Heart left ventricle (tissue), 16 donors: ENCODE measurements at places on chromosomes 7 and 10. TPM values are rescaled to one million over a fixed set of nuclear protein-coding genes. Genes with fewer than 3 reads are reported as not detected.

DNA sequence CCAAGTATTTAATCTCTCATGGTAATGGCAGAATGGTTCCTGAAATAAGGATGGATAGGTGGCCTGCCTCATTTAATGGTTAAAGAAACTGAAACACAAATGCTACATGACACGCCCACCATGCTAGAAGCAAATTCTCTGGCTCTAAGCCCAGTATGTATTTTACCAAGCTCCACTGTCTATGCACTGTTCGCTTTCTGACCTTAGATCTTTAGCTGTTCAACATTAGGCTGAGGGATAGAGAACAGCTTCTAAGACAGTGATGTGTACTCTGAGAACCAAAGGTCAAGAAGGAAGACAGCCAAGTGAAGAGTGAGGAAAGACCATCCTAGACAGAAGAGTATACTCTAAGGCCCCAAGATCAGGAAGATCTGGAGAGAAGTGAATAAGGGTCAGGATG lies 26.6 kb downstream of the FAM3C start:
- no peaks in the 10 kb centered on the region for H3K4me1 ChIP-seq
- DNase-seq = no peak
- no peak overlapping the region for H3K4me3 ChIP-seq
- no peak overlapping the region for H3K27ac ChIP-seq
- H3K27me3 ChIP-seq = no peaks in the 10 kb centered on the region
- H3K36me3 ChIP-seq = peaks cover 29% of the 10 kb centered on the region

- H3K4me3 ChIP-seq = no peak overlapping the region
- no peaks in the 10 kb centered on the region for H3K36me3 ChIP-seq
- DNase-seq = no peak
- H3K27ac ChIP-seq = no peak overlapping the region
- H3K4me1 ChIP-seq = no peaks in the 10 kb centered on the region
- H3K27me3 ChIP-seq = peaks cover 3% of the 10 kb centered on the region
Measured at GRCh38 chr10:80713398-80713928, 175.8 kb downstream of the SH2D4B start.

DNA sequence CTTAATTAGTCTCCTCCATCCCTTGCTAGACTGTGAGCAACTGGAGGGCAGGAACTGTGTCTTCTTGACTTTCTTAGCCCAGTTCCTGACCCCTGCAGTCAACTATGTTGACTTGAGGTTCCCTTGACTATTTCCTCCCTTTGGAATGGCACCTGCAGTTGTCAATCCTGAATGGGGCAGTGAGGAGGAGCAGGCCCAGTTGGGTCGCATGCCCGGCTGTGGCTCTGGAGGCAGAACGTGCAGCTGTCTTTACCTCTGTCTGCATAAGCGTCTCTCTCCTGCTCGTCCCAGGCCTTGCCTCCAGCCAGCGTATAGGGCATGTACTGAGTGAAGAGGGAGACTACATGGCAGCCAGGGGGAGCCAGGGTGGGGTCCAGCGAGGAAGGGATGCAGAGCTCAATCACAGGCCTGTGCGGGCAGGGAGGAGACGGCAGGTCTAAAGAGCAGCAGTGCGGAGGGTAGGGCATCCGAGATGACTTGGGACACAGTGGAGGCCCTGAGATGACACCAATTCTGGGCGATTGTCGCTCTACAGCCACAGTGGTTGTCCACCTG lies 26.8 kb downstream of the PYROXD2 start:
- no peaks in the 10 kb centered on the region for H3K4me1 ChIP-seq
- H3K4me3 ChIP-seq = no peak overlapping the region
- H3K27ac ChIP-seq = no peak overlapping the region

- DNase-seq = no peak
- no peaks in the 10 kb centered on the region for H3K36me3 ChIP-seq
- H3K4me3 ChIP-seq = no peak overlapping the region
Measured at GRCh38 chr7:40230101-40230500, 95.3 kb downstream of the SUGCT start.

GRCh38 chr10:69839696-69840345 lies 38.1 kb downstream of the COL13A1 start:
- H3K27ac ChIP-seq = no peak overlapping the region
- DNase-seq = no peak
- no peaks in the 10 kb centered on the region for H3K36me3 ChIP-seq
- no peaks in the 10 kb centered on the region for H3K27me3 ChIP-seq
- no peak overlapping the region for H3K4me3 ChIP-seq
- no peaks in the 10 kb centered on the region for H3K4me1 ChIP-seq

GRCh38 chr10:33306126-33306525 lies 28.3 kb downstream of the NRP1 start:
- H3K36me3 ChIP-seq = peaks cover 24% of the 10 kb centered on the region
- no peak overlapping the region for H3K4me3 ChIP-seq
- DNase-seq = no peak
- no peaks in the 10 kb centered on the region for H3K27me3 ChIP-seq
- peaks cover 74% of the 10 kb centered on the region for H3K4me1 ChIP-seq

DNA sequence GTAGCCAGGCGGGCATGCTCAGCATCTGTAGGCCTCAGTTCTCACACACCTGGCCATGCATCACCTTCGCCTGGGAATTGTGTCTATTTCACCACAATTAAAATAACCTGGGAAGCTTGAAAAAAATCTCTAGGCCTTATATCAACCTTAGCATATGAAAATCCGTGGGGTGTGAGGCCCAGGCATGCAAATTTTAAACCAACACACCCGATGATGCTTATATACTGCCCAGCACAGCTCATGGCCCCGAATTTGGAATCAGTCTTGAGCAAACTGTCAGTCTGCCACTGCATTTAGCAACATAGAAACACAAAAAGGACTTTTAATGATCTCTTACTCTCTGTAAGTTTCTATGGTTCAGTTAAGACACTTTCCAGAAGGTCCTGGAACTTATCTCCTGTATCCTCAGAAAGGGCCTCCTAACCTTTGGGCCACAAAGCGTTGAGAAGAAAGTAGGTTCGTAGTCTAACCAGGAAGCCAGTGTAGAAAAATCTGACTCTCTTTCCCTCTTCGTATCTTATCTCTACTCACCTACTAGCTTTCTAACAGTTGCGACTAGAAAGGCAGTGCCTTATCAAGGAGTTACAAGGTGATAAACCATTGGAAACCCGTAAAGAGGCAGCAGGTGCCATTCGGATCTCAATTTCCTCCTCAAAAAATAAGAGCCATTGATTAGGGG lies 12.0 kb upstream of the DMBT1 start:
- H3K4me3 ChIP-seq = no peak overlapping the region
- no peaks in the 10 kb centered on the region for H3K27me3 ChIP-seq
- no peak overlapping the region for H3K27ac ChIP-seq
- no peaks in the 10 kb centered on the region for H3K4me1 ChIP-seq
- DNase-seq = no peak

DNA sequence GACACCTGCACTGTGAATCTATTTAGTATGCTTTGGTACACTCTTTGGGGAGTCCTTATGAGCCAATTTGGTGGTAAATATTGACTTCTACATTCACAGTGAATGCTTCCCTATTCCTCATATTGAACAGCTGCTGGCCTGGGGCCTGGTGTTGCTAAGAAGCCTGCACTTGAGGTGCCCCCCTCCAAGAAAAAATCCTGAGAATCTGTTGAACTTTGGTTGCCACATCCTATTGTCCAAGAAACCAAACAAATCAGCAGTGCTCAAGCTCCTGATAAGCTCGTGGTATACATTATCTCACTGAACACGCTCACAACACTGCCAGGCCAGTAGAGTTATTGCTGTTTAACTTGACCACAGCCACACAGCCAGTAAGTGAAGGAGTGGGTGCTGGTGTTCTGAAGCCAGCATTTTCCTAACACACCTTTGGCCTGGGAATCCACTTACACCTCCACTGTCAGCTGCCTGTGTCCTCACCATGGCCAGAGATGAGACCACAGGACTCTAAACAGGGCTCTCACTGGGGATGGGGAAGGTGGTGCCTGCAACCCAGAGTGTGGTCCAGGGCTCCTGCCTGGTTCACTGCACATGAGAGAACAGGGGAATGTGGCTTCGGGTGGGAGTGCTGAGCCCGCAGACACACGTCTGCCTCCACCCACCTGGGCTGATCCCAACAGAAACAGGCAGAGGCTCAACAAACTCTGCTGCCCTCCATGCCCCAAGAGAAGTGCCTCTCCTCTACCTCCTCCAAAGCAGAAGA lies 6.7 kb downstream of the DDC start:
- H3K36me3 ChIP-seq = no peaks in the 10 kb centered on the region
- no peak for DNase-seq
- peaks cover 22% of the 10 kb centered on the region for H3K27me3 ChIP-seq
- H3K4me1 ChIP-seq = no peaks in the 10 kb centered on the region
- no peak overlapping the region for H3K27ac ChIP-seq

- no peak overlapping the region for H3K4me3 ChIP-seq
- no peaks in the 10 kb centered on the region for H3K4me1 ChIP-seq
- no peaks in the 10 kb centered on the region for H3K36me3 ChIP-seq
- H3K27ac ChIP-seq = no peak overlapping the region
Measured at GRCh38 chr7:100860702-100861615, 6.2 kb upstream of the TRIP6 start.

GRCh38 chr7:138194567-138194966 lies 118.3 kb downstream of the AKR1D1 start:
- H3K36me3 ChIP-seq = no peaks in the 10 kb centered on the region
- no peak overlapping the region for H3K27ac ChIP-seq
- no peaks in the 10 kb centered on the region for H3K4me1 ChIP-seq
- H3K4me3 ChIP-seq = no peak overlapping the region

DNA sequence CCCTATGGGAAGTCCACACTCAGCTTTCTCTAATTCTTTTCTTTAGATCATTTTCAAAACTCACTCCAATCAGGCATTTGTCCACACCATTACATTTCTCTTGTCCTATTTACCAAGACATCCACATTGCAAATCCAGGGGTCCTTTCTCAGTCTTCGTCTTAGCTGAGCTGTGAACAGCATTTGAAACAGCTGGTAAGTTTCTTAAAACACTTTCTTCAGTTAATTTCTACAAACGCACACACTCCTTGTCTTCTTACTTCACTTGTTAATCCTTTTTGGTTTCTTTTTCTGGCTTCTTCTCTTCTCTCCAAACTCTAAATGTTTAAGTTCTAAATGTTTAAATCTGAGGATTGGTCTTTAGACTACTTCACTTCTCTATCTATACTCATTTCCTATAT lies 769.3 kb downstream of the PHTF2 start:
- no peaks in the 10 kb centered on the region for H3K36me3 ChIP-seq
- H3K27ac ChIP-seq = no peak overlapping the region
- DNase-seq = no peak
- H3K27me3 ChIP-seq = no peaks in the 10 kb centered on the region
- H3K4me1 ChIP-seq = no peaks in the 10 kb centered on the region
- no peak overlapping the region for H3K4me3 ChIP-seq

GRCh38 chr7:159017741-159018140 lies 126.9 kb downstream of the VIPR2 start:
- no peak overlapping the region for H3K4me3 ChIP-seq
- H3K27me3 ChIP-seq = no peaks in the 10 kb centered on the region
- H3K4me1 ChIP-seq = peaks cover 4% of the 10 kb centered on the region
- no peaks in the 10 kb centered on the region for H3K36me3 ChIP-seq
- no peak overlapping the region for H3K27ac ChIP-seq

GRCh38 chr7:74012842-74013249 lies 15.1 kb upstream of the ELN start:
- DNase-seq = no peak
- H3K4me1 ChIP-seq = peaks cover 13% of the 10 kb centered on the region
- H3K36me3 ChIP-seq = no peaks in the 10 kb centered on the region
- H3K27me3 ChIP-seq = no peaks in the 10 kb centered on the region
- no peak overlapping the region for H3K27ac ChIP-seq

GRCh38 chr10:101367569-101368453 lies 13.8 kb downstream of the BTRC start:
- DNase-seq = no peak
- peaks cover 29% of the 10 kb centered on the region for H3K4me1 ChIP-seq
- no peak overlapping the region for H3K27ac ChIP-seq
- no peaks in the 10 kb centered on the region for H3K27me3 ChIP-seq
- H3K36me3 ChIP-seq = no peaks in the 10 kb centered on the region

GRCh38 chr10:75977139-75977538 lies 545.7 kb downstream of the LRMDA start:
- no peak overlapping the region for H3K27ac ChIP-seq
- H3K4me3 ChIP-seq = no peak overlapping the region
- no peaks in the 10 kb centered on the region for H3K36me3 ChIP-seq

DNA sequence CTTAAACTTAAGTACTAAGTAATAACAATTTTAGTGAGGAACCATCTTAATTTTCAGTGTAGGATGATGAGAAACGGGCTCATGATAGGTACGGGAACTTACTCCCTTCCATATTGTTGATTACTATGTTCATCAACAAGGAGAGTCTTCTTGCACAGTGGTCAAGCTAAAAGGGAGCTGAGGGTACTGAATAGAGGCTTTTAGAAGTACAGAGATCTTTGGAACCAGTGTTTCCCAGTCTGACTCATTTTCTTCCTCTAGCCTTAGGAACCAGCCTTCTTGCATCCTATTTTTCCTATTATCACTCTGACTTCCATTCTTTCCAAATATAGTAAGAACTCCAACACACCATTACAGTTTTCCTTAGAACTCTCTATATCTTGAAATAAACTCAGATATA lies 17.6 kb upstream of the SEMA3D start:
- H3K4me3 ChIP-seq = no peak overlapping the region
- H3K36me3 ChIP-seq = no peaks in the 10 kb centered on the region
- H3K27me3 ChIP-seq = no peaks in the 10 kb centered on the region
- H3K27ac ChIP-seq = no peak overlapping the region

GRCh38 chr7:45007571-45008328 lies 7.7 kb downstream of the CCM2 start:
- H3K27me3 ChIP-seq = no peaks in the 10 kb centered on the region
- no peak overlapping the region for H3K27ac ChIP-seq
- no peak for DNase-seq

DNA sequence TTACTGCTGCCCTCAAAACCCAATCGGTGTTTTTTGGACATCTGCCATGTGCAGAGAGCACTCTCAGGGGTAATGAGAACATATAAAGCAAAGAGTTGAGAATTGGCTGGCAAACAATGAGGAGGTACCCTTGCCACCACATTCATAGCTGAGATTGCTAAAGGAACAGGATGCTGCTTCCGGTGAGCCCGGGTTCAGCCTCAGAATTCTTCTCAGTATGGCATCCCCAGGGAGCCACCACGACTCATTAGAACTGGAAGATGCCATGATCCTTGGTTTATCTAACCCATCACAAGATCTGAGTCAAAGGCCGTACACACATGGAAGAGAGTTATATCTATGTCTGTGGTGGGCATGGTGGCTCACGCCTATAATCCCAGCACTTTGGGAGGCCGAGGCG lies 174.4 kb downstream of the ARID5B start:
- no peaks in the 10 kb centered on the region for H3K27me3 ChIP-seq
- peaks cover 54% of the 10 kb centered on the region for H3K36me3 ChIP-seq
- no peak for DNase-seq
- H3K4me3 ChIP-seq = no peak overlapping the region
- peaks cover 74% of the 10 kb centered on the region for H3K4me1 ChIP-seq
- peak overlapping the region; percentile 62 for H3K27ac ChIP-seq

GRCh38 chr7:14905764-14906163 lies 3.2 kb upstream of the DGKB start:
- no peak for DNase-seq
- H3K27ac ChIP-seq = no peak overlapping the region
- H3K4me3 ChIP-seq = no peak overlapping the region
- no peaks in the 10 kb centered on the region for H3K36me3 ChIP-seq

GRCh38 chr7:122886357-122887081 lies at the start of gene CADPS2:
CADPS2 (minus strand) TSS chr7:122886460; CDS start chr7:122886337, 123 bp downstream.
- peak; percentile 90 for DNase-seq
- no peaks in the 10 kb centered on the region for H3K36me3 ChIP-seq
- H3K4me3 ChIP-seq = peak within 1 kb of the TSS; percentile 81
- H3K27ac ChIP-seq = peak within 1 kb of the TSS; percentile 95
- H3K27me3 ChIP-seq = no peaks in the 10 kb centered on the region

MRC1 gene
- total RNA-seq = 22.5 TPM

OR2A42 gene
- total RNA-seq = not detected

IDE gene
- total RNA-seq = 46.0 TPM

CDC14C gene
- not detected for total RNA-seq

NUPR2 gene
- not detected for total RNA-seq

NEUROD6 gene
- not detected for total RNA-seq

PPP1R17 gene
- not detected for total RNA-seq

SEC24C gene
- 42.8 TPM for total RNA-seq

H2BK1 gene
- not detected for total RNA-seq

PRLHR gene
- total RNA-seq = not detected

GET4 gene
- 23.3 TPM for total RNA-seq
